Muscle of leg (tissue), 16 donors: ENCODE measurements at places on chromosomes 1 and 21. TPM values are rescaled to one million over a fixed set of nuclear protein-coding genes. Genes with fewer than 3 reads are reported as not detected.
A peak's percentile ranks its signal among the peaks of the same experiment; 100 is the strongest.

DNA sequence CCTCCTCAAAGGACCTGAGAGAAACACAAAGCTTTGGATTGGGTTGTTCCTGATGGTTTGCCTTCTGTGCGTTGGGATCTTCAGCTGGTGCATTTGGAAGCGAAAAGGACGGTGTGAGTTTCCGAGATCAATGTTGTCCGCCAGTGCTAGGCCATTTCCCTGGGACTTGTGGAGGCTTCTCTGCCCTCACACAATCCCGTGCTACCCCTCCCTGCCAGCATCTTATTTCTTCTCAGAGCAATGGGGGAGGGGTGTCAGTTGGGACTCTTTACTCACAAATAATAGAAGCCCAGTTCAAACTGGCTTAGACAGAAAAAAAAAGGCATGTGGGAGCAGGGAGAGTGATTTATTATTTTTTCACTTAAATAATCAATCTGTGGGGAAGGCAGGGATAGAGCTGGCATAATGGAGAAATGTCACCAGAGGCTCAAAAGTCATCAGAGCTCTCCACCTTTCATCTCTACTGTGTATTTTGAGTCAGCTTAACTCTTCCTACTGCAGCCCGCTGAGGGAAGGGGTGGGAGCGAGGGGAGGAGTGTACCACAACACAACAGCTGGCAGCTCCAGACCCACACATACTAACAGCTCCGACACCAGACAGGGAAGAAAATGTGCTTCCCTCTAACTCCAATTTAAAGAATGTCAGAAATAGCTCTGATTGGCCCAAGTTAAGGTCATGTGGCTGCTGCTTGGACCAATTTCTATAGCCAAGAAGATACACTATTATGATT, 22.4 kb downstream of the LY9 start:
- no peak for DNase-seq

Gene LENEP
- not detected for polyA plus RNA-seq

DNA sequence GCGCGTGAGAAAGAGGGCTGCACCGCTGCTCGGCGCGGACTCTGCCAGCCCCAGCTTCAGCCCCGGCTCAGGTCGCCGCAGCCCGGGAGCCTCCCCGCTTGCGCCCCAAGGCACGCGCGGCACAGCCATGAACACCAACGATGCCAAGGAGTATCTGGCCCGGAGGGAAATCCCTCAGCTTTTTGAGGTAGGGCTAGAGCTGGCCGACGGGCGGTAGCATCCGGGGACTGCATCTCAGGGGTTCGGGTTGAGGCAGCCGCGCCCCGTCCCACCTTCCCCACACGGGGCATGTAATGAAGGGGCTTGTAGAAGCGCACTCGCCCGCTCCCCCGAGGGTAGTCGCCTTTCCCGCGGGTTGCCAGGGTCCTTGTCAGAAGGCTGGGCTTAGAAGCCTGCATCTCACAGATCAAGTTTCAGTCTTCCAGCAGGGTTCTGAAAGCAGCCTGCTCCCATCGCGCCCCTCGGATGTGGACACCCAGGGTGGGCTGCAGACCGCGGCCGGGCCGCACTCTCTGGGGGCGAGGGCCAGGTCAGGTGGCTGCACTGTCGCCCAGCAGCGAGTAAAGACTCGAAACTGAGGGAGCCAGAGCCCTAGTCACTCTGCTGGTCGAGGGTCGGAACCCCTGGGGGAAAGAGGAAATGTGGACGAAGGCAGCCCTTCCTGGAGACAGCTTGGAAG, 507 bp downstream of the AK5 start:
- no peak for DNase-seq

- DNase-seq: no peak
Observed at GRCh38 chr1:182686446-182686845, 2.1 kb upstream of the RGS8 start.

Gene PLEKHN1
- not detected for polyA plus RNA-seq

Gene SLC1A7
- polyA plus RNA-seq: 0.35 TPM

- DNase-seq: no peak
Observed at GRCh38 chr1:60898987-60899386, 183.4 kb upstream of the NFIA start.

Gene PAPPA2
- polyA plus RNA-seq: 5.1 TPM

Gene S100A11
- polyA plus RNA-seq: 171 TPM

- peak; percentile 85 for DNase-seq
Observed at GRCh38 chr1:156583821-156584622, 4.5 kb downstream of the TTC24 start.

Gene MCOLN2
- polyA plus RNA-seq: 0.20 TPM

GRCh38 chr21:44872323-44872648, 1.2 kb downstream of the PTTG1IP start:
- DNase-seq: no peak

Gene XCL1
- polyA plus RNA-seq: not detected

Gene OTUD3
- 5.6 TPM for polyA plus RNA-seq

- no peak for DNase-seq
Observed at GRCh38 chr1:7960165-7960564, 1.3 kb upstream of the PARK7 start.

DNA sequence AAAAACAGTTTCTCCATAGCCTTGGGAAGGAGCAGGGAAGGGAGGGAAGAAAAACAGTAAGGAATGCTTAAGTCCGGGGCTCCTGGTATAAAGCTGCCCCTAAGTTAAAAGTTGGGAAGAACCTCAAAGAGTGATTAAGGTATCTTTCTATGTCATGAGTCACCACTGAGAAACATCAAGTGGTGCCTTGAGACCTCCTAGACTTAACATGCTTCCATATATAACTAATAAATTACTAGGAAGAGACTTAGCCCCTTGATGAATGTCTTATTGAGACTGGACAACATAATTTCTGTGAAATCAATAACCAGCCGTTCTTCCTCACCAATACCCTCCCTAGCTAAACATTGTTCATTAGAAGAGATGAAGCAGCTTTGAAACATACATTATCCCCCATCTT, 121.8 kb upstream of the SLC44A3 start:
- no peak for DNase-seq

DNA sequence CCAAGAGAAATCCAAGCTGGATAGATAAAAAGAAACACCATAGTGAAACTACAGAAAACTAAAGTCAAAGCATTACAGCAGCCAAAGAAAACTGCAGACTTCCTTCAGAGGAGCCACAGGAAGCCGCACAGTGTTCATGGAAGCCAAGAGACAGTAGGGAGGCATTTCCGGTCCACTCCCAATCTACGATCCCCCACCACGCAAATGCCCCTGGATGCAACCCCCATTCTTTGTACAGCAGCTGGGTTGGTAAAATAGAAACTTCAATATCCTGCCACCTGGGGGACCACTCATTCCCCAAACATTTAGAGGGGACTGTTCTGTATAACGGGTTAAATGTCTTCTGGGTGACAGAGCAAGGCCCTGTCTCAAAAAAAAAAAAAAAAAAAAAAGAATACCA, 43.9 kb upstream of the TSPEAR start:
- no peak for DNase-seq

DNA sequence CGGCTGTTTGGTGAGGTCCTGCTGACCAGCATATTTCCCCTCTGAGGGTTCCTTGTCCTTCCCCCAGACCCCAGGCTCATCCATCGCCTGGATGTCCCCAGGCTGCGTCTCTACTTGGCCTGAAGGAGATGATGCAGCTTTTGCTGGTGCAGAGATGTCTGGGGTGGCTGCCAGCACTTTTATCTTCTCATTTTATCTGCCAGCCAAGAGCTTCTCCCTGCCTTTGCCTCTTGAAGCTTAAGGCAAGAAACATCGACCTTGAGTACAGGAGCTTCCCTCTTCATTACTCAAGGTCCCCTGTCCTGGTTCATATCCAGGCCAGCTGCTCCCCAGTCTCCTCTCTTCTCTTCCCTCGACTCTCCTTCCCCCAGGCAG, 9.2 kb upstream of the H6PD start:
- DNase-seq: no peak

Gene PADI4
- 1.3 TPM for polyA plus RNA-seq

Gene GORAB
- polyA plus RNA-seq: 11.5 TPM

- no peak for DNase-seq
Observed at GRCh38 chr1:10070206-10070605, 37.4 kb downstream of the UBE4B start.

GRCh38 chr1:88401313-88401712, 282.8 kb upstream of the PKN2 start:
- no peak for DNase-seq

- DNase-seq: peak; percentile 46
Observed at GRCh38 chr1:203202431-203203245, 16.1 kb upstream of the CHI3L1 start.

GRCh38 chr1:65180977-65181376, 33.0 kb downstream of the AK4 start:
- no peak for DNase-seq

- DNase-seq: no peak
Observed at GRCh38 chr1:241356187-241356518, 852 bp downstream of the RGS7 start.
